ENCODE measurements at places on chromosomes 7 and 10. TPM values are rescaled to one million over a fixed set of nuclear protein-coding genes. Genes with fewer than 3 reads are reported as not detected.

- DNase-seq = no peak
These were observed 78.9 kb upstream of the EGR2 start for GRCh38 chr10:62895063-62895462.

- DNase-seq = no peak
These were observed 4.0 kb upstream of the BRAF start for GRCh38 chr7:140928491-140929309.

GRCh38 chr10:103166523-103166922 lies 26.5 kb downstream of the NT5C2 start:
- no peak for DNase-seq

DNA sequence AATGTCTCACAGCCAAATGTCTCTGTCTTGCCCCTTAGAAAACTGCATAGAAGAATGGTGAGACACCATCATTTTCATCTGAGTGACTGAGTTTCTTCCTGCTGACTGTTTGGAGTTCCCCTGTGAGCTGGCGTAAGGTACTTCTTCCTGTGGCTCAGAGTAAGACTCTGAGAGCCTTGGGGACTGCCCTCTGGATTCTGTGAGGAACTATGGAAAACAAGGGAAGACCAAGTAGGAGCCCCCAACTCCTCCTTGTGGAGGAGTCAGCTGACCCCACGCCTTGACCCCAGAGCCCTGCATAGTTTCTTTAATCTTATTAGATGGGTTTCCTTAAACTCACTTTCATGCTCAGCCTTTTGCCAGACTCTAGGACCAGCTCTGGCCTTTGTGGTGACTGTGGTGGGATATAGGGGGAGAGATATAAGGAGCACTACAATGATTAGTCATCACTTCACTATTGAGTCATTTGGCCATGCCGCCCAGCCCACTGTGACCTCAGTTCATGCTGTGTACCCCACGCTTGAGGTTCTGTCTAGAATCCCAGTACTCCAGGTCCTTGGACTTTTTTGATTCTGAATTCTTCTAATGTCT lies 51.8 kb upstream of the FAM133B start:
- DNase-seq = no peak

GRCh38 chr10:95121904-95122303 lies 52.6 kb upstream of the CYP2C8 start:
- DNase-seq = no peak

- peak; percentile 74 for DNase-seq
These were observed 39.1 kb downstream of the GOLGA7B start for GRCh38 chr10:97888641-97889262.

DNA sequence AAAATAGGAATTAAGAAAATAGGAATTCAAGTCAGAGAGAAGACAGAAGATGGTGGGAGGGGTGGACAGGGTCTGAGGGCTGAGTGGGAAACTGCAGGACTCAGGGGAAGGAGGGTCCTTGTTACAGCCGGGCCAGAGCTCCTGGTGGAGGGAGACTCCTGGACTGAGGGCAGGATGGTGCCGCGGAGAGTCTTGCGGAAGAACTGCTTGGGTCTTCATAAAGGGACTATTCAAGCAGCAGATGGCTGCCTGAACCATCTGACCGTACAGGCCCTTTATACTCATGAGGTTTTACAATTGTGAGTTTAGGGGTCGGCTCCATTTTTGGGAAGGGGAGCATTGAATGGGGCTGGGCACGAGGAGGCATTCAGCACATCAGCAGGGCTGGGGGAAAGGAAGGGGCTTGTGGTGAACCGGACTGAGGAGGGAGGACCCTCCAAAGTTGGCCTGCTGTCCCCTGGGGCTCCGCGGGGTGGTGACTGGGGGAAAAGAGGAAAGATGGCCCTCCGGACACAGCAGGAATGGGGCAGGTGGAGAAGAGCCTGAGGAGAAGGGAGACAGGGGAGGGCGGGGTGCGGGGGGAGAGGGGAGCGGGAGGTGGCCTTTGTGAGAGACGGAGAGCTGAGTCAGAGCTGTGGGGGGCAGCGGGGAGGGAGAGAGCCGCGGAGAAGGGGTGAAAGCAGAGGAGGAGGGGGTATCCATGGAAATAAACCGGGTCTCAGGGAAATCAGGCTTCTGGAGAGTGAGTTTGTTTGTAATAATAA lies 1.5 kb downstream of the FAM131B start:
- no peak for DNase-seq

DNA sequence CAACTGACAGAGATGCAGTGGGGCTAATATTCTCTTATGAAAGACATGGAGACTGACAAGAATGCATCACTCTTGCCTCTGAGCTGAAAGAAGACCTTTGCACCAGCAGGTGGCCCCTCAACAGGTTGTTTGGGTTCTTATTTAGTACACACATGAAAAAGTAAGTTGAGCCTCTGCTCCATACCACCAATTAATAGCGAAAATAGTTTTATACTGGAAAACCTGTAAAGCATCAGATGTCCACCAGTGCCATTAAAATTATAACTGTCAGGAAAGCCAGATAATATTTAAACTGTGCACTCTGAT lies 26.3 kb upstream of the FAM13C start:
- DNase-seq = no peak

- DNase-seq = no peak
These were observed 126.1 kb downstream of the PLXNA4 start for GRCh38 chr7:132450188-132450587.

DNA sequence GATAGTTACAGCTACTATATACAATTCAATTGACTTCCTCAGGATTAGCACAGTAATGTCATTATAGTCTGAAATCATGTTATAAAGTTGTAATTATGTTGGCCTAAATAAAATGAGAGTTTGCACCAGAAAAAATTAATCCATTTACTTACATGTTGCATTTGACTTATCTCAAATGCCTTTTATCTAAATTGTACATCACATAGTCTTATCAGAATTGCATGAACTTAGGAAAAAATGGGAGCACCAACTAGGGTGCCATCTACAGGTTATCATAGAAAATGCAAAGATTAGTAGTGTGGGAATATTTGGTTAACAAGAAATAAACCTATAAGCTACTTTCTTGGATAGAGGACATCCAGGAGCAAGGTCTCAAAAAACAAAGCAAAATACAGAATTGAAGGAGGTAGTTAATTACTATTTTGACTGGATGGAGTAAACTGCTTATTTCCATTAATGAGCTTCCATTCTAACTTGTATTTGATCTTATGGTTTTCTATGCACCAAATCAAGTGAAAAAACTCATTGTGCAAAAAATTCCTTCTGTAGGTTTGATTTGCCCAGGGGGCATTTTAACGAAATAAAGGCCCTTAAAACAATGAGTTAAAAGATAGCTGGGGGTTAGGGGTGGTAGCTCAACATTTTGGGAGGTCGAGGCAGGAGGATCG lies 60.0 kb upstream of the ORC5 start:
- DNase-seq = peak; percentile 4

DNA sequence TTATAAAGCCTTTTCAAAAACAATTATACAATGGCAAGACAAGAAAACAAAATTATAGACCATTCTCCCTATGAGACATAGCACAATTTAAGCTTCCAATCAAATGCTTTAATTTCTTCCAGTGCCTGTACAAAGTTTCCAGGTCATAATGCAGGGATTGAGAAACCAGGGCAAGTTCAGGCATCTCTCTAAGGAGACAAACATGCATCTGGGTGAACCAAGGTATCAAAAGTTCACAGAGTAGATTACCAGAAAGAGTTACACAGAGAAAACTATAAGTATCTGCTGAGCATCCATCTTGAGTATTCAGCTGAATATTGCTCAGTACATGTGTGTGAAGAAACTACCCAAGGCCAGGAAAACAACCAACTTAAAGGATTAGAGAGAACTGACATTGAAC lies 89.1 kb downstream of the COL28A1 start:
- no peak for DNase-seq

DNA sequence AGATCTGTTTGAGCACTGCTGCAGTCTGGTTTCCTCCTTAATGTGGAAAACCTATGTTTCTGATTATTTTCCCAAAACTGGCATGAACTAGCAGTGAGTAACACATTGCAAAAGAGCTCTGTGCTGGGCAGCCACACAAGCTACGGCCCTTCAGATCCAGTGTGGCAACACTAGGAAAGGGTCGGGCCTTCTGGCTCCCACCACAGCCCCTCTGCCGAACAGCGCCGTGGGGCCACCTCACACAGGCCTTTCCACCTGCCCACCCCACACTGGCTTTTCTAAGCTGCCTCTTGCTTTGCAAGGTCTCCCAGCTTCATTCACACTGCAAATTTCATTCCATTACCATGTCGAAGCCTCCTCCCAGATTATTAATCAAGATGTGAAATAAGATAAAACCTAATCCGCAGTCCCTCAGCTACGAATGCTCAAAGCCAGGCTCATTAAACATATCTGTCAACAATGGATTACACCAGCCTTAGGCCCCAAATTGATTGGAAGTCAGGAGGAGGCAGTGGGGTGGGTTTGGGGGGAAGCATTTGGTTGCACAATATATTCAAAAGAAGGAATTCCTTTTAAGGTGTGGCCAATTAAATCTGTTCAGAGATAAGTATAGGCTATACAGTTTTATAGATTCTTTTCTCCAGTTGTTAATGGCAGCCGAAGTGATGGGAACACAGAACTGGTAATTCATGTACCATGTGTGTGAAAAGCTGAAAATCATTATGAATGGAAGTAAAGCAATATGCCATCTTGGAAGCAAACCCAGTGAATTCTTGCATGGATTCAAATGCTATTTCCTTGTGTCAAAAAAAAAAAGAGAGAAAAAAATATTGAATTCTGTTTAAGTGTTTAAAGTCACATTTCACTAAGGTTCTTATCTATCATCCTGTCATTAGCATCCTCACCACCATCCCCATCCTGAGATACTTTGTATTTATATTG lies 223.7 kb downstream of the MTERF1 start:
- no peak for DNase-seq

- no peak for DNase-seq
These were observed 119.2 kb downstream of the LRRC4 start for GRCh38 chr7:127911968-127912511.

GRCh38 chr10:90205340-90205739 lies 503.9 kb downstream of the KIF20B start:
- no peak for DNase-seq

DNA sequence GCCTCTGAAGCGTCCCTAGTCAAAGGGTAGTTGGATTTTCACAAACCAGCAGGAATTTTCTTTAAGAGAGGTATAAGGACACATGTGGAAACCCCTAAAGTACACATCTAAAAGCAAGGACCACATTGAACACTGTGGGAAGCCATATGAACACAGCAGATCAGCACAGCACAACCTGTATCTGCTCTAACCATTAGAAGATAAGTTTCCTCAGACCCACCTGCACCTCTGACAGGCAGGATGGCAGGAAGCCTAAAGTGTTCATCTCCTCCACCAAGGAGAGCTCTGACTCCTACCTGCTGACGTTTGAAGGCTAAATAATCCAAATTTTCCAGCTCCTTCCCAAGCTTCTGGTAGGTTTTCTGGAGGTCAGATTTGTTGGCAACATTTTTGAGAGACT lies 174.4 kb downstream of the CTNNA3 start:
- DNase-seq = no peak

DNA sequence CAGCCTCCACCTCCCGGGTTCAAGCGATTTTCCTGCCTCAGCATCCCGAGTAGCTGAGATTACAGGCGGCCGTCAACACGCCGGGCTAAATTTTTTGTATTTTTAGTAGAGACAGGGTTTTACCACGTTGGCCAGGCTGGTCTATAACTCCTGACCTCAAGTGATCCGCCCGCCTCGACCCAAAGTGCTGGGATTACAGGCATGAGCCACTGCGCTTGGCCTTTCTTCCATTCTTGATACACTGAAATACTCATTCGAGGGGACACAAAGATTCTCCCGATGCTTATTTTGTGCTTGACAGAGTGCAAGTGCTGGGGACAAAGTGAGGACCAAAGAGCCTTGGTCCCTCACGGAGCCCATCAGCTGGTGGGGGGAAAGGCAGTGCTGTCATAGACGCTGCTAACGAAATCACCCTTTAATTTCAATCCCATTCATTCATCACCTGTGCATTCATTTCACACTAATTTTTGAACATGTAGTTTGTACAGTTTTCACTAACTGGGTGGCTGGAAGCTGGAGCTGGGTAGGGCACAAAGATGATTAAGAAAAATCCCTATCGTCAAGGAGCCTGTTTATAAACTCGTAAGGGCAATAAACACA lies 621 bp upstream of the FAM133B start:
- no peak for DNase-seq

DNA sequence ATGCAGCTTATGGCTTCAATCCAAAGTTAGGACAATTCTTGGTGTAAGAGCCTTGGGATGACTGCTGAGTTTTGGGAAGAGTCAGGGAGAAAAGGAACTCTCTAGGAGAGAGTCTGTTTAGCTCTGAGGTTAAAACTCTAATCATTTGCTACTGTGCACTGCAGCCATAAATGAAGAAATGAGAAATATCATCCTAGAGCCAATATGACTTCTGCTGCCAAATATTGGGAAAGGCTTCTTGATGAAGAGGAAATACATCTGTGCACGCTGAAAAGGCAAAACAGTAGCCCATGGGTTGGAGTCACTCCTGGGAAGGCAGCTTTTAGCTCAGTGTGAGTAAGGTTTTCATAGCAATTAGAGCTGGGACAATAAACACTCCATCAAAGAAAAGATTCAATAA lies 308.8 kb downstream of the SFMBT2 start:
- no peak for DNase-seq

LIPF gene
- not detected for polyA plus RNA-seq

ITIH2 gene
- 0.31 TPM for polyA plus RNA-seq

IDI2 gene
- not detected for polyA plus RNA-seq

SMIM30 gene
- 47.1 TPM for polyA plus RNA-seq

COBL gene
- polyA plus RNA-seq = 1.5 TPM

MTURN gene
- 2.4 TPM for polyA plus RNA-seq

CBLL1 gene
- 46.3 TPM for polyA plus RNA-seq

LGI1 gene
- polyA plus RNA-seq = not detected

SYT15 gene
- polyA plus RNA-seq = 2.8 TPM

PRSS2 gene
- not detected for polyA plus RNA-seq

HTR5A gene
- not detected for polyA plus RNA-seq

All from A549 (cell line).